ENCODE measurements at places on chromosomes 16 and 17. TPM values are rescaled to one million over a fixed set of nuclear protein-coding genes. Genes with fewer than 3 reads are reported as not detected.

Gene C16orf96
- total RNA-seq: not detected

Gene SLC5A11
- total RNA-seq: not detected

GRCh38 chr16:73636196-73636595, 588.3 kb upstream of the ZFHX3 start:
- DNase-seq: no peak

GRCh38 chr16:81424771-81425170, 19.8 kb upstream of the CMIP start:
- DNase-seq: peak; percentile 57

- peak; percentile 79 for DNase-seq
Measured at GRCh38 chr17:27602721-27603420, 28.1 kb upstream of the LGALS9 start.

- peak; percentile 99 for DNase-seq
Measured at GRCh38 chr17:78140169-78141051, 5.8 kb upstream of the C17orf99 start.

- DNase-seq: no peak
Measured at GRCh38 chr17:40348562-40349476, 15.7 kb downstream of the GJD3 start.

- DNase-seq: peak; percentile 94
Measured at GRCh38 chr16:89722392-89723278, 1.3 kb downstream of the ZNF276 start.

Data from activated CD8-positive, alpha-beta memory T cell treated with anti-CD3 and anti-CD28 coated beads, Interleukin-2, amount 10 ng/mL, durations not matched to agents 7 days and 5 days (primary cell).